Right kidney (tissue), 9 donors: ENCODE measurements at places on chromosomes 3 and 15.

DNA sequence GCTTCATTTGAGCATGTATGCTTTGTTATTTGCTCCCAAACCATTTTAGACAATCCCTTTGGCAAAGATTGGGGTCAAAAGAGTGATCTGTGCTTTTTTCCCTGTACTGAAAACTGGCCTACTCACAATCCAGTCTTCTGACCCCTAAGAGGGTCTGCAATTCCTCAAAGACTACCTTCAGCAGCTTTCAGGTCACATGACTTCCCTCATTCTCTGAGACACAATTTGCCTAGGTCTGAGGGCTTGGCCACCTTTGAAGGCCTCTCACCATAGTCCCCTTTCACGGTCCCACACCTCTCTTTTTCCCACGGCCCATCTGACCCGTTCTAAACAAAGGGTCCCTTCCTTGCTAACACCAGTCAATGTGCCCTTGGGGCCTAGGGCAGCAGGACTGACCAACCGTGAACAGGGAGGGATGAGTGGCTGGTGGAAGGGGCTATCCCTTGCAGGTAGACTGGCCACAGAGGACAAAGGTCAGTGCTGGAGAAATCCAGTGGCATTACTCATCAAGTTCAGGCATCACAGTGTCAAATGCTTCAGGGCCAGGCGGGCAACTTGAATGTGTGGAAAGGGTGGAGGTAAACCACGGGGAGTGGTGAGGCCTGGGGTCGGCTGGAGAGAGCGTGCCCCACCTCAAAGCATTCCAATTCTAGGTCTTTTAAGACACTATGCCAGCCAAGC is 10.8 kb downstream of the RASL12 start:
- no peak for DNase-seq

GRCh38 chr3:186432944-186433732 is 71.1 kb upstream of the DGKG start:
- DNase-seq, result no peak

DNA sequence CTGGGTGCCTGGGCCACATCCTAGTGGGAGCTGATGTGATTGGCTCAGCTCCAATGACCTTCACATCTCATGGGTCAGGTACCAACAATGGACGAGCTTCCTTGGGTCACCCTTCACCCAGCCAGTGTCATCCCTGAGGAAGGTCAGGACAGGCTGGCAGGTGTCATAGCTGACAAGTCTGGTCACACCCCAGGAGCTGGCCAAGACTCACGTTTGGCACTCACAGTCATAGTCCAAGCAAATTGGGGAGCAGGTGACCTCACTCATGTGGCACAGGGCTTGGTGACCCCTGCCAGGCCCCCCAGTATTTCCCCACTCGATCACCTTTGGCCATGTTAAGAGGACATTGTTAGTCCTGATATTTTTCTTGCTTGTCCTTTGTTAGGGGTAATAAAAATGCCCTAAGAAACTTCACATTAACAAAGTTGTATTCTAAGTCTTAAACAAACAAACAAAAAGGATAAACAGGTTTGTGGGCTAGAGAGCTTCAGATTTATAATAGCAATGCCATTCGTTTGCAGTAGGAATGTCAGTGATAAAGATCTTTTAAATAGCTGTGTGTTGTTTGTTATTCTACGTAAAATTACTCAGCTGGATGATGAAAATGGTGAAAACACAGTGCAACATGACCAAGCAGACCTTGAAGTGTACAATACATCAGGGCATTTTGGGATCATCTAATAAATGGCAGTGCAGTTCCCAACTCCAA is 79.5 kb upstream of the POMGNT2 start:
- DNase-seq, result no peak

DNA sequence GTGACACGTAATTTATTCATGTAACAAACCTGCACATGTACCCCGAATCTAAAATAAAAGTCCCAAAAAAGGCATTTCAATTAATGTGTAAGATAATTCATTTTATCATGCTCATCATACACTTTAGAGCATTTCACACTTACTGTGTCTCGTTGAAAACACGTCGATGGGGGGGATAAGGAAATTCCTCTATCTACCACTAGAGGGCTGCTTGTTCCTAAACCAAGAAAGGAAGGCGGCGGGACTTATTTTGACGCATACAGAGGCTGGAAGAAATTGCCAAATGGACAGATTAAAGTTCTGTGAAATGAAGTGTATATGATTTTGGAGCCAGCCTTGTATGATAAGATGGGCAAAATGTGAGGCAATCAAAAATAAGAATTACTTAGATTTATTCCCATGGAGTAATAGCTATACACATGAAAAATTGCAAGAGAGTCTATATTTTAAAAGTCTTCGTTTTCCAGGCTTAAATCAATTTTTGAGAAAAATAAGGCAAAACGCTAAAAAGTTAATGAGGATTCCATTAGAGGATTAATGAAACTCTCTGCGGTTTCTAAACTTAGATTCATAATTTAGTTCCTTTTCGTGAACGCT is 346.8 kb downstream of the CNTN3 start:
- peak; percentile 10 for DNase-seq

DNA sequence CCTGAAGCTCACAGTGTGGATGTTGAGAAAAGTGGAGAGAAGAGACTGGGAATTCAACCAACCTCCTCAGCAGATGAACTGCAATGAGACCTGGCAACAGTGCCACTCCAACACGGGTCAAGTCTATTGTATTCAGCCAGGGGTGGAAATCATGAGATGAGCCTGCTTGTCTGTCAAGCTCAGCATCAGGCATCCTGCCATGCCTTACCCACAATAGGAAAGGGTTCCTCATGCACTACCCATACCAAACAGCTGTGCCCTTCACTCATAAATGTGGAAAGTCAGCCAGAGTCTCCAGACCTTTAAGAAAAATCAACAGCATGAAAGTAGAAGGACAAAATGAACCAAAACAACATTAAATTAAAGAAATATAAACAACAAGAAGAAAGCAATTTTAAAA is 542.1 kb downstream of the EPHB1 start:
- DNase-seq, result no peak

DNA sequence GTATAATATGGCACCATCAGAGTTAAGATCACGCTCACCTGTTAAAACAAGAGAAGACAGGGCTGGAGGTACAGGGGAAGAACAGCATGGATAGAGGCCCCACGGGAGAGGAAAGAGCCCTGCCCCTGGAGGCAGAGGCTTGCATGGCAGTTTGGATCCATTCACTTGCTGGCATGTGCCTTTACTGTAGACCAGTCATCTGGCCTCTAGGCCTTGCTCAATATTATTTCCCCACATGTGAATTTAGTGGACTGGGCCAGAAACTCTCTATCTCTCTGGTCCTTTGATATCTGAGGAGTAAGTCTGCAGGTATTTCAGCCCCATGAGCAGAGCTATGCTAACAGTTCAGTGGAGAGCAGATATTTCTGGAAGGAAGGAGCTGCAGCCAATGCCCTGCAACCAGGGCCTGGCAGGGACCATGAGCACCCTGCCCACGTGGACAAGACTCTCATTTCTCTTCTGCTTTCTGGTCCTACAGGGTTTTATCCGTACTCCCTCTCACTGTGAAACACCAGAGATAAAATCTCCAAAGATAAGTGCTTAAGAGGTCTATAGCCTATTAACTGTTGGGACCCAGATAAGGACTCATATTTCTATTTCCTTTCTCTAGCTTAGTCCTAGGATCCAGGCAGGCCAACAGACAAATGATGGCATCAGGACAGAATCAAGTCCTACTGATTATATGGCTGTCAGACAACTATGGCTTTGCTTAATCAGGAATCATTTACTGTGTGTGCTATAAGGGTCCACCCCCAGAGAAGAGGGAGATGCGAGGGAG is 65.0 kb downstream of the CLDN11 start:
- no peak for DNase-seq

- DNase-seq, result no peak
Observed at GRCh38 chr3:86239946-86240345, 751.0 kb downstream of the VGLL3 start.

- DNase-seq, result no peak
Observed at GRCh38 chr3:141366285-141367037, 1.8 kb upstream of the ZBTB38 start.

DNA sequence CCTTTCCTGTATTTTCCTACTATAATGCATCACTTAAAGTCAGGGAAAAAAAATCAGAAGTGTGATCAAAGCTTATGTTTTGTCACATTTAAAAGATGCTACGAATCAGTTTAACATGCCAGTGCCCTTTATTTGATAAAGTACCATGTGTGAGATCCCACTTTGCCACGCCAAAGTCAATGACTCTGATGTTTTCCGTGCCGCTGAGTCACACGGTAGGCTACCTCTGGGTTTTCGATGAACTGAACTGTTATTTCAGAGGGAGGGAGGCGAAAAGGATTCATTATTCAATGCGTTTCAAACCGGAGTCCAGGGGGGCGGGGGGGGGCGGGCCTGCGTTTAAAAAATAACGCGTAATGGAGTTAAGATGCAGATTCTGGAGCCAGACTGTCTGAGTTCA is 203.0 kb downstream of the ABHD5 start:
- no peak for DNase-seq

GRCh38 chr3:99472385-99472784 is 166.0 kb upstream of the COL8A1 start:
- no peak for DNase-seq

GRCh38 chr15:45112591-45113379 is 1.2 kb downstream of the DUOX2 start:
- DNase-seq, result no peak

DNA sequence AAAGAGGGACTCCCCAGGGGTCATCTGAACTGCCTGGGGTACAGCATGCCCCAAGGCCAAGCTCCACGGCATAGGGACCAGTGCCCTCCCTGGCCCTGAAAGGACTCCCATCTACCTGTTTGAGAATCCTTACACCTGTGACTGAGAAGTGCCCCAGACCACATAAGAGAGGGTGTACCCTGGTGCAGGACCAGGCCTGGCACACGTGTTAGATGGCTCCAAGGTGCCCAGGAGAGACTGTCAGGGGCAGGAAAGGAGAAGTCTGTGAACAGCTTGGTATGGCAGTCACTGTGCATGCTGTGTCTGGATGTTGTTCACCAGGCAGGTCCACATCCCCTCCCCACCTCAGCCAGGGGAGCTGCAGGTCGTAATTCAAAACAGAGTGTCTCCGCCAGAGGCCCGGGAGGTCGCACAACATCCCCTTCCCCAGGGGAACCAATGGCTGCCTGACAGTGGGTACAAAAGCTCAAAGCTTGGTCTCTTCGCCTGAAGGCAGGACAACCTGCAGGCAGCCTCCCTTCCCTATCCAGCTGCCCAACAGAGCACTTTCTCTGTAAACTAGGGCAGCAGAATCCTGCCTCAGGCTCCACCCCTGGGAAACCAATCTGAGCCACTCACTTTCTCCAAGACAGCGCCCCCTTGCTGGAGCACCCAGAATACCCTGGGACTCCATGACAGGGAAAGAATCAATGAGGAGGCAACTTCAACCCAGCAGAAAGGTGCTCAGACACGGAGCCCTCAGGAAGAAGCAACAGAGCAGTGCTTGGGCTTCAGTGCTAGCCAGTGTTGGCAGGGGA is 3.9 kb downstream of the NUP210 start:
- no peak for DNase-seq

GRCh38 chr3:139505829-139506386 is 29.6 kb upstream of the RBP2 start:
- no peak for DNase-seq

DNA sequence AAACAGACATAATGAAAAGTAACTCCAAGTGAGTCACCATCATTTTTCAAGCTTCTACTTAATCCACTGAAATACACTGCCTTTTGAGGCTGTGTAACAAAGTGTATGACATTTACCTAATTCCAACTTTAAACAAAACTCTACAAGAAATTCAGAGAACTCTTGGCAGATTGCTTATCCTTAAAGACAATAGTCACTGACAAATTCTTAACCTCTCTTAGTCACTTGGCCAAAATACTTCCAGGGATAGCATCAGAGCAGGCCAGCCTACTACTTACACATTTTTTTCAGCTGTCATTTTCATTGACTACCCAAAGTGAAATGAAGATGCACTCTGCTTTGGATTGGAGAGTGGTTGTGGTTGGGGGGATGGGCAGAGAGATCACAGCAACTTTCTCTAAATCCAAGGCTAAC is 3.6 kb downstream of the WWTR1 start:
- no peak for DNase-seq
